ENCODE measurements at places on chromosomes 12 and 14.

GRCh38 chr14:74223016-74223415 lies 16.2 kb upstream of the VSX2 start:
- DNase-seq, result no peak

GRCh38 chr12:52613384-52614030 lies 4.9 kb downstream of the KRT73 start:
- no peak for DNase-seq

DNA sequence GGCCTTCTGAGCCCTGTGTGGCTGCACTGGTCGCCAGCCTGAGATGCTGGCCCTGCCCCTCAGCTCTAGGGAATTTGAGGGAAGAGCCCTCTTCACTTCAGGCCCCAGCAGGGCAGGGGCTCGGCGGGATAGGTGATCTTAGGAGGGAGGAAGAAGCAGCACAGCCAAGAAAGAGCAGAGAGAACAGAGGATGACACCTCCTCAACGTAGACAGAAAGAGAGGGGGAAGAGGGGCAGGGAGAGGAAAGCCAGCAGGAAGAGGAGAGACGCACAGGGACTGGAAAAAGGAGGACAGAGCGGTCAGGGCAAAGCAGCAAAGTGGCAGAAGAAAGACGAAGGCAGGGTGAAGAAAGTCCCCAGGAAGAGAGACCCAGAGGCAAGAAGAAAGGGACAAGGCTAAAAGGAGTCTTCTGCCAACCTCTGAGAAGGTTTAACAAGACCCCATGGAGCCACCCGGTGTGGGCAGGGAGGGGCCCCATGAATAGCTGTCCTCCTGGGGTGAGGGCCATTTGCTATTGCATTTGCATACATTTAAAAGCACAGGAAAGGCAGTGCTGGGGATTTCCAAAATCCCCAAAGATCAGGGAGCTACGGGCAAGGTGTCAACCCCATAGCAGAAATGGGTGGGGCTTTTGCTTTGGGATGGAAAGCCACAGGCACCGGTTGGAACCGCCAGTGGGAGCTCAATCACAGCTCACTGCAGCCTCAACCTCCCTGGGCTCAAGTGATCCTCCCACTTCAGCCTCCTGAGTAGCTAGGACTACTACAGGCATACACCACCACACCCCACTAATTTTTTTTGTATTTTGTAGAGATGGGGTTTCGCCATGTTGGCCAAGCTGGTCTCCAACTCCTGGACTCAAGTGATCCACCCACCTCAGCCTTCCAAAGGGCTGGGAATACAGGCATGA lies 22.7 kb downstream of the CMKLR1 start:
- no peak for DNase-seq

- DNase-seq, result no peak
Measured at GRCh38 chr12:6603095-6603567, 4.0 kb downstream of the CHD4 start.

- DNase-seq, result no peak
Measured at GRCh38 chr12:9115731-9116559, at the start of gene A2M. A2M (minus strand) TSS chr12:9115919; CDS start chr12:9115849, 70 bp downstream.

DNA sequence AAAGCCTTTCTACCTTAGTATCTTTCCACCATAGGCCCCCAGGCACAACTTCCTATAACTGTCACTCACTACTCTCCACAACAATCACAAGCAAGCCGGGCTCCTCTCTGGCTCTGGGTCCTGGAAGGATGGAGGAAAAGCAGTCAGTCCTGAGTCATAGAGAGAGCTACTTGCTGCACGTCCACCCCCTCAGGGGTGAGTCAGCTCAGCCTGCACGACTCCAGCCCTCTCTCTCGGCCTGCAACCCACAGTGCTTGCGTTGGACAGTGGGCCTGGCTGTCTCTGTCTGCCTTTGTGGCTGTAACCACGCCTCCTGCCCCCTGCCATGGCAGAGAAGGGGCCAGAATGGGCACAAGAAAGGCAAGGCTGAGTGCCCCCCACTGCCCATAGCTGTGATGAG lies 154.1 kb upstream of the FKBP4 start:
- DNase-seq, result no peak

DNA sequence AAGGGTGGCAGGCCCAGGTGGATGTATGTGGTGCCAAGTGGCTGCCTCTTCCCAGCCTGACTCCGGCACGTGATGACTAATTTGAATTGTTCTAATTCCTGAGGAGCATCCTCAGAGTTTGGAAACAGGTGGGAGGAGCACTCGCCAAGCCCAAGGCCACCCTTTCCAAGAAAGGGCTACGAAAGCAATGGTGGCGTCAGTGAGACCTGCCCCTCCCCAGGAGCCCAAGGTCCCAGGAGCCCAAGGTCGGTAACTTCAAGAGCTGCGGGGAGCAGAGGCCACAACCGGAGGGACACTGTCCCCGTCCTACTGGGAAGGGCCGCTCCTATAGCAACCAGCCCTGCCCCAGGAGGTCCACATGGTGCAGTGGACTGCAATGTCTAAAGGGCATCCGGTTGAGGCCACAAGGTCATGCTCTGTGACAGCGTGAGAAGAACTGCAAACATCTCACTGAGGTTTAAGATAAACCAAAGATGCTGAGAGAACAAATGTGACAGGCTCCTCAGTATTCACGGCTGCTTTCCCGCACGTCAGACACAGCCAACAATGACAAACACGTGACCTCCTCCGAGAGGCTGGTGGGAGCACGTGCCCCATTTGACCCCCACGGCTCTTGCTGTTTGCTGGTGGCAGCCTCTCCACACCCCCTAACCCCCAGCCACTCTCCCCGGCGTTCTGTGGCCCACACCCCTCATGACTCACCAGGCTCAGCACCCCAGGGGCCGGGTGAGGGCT lies 79.6 kb downstream of the ITPK1 start:
- DNase-seq, result no peak

DNA sequence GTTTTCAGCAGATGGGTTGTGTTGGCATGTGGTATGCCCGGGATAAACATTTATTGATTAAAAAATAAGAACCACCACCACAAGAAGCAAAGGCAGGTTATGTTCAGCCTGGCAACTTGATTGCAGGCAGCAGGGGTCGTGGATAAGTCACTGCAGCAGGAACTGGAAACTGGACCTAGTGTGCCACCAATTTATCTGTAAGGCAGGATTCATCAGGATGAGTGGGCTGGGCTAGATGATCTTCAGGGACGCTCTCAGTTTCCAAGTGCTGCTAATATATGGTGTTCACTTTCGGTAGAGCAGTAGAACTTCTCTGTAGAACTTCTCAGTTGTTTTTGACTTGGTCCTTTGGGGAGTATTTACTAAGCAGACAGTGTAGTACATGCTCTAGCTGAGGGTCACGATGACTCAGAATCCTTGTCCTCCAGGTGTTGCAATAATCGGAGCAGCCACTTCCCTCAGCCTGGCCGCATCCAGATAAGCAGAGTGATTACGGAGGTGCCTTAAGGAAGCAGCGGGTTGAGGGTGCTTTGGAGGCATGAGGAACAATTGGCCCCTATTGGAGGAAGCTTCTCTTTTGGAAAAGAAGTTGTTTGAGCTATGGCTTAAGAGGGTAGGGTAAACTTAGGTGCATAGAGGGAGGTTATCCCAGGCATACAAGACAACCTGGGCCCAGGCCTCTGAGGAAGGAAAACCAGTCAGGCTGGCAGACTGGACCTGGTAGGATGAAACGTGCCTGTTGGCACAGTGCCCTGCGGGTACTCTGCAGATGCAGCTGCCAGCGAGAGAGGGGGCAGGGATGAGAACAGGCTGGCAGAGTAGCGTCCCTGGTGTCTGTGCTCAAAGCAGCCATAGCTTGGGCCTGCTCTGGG lies 104.0 kb downstream of the GPR135 start:
- DNase-seq, result no peak

GRCh38 chr12:54958048-54958658 lies 26.4 kb downstream of the TESPA1 start:
- DNase-seq, result peak; percentile 40

DNA sequence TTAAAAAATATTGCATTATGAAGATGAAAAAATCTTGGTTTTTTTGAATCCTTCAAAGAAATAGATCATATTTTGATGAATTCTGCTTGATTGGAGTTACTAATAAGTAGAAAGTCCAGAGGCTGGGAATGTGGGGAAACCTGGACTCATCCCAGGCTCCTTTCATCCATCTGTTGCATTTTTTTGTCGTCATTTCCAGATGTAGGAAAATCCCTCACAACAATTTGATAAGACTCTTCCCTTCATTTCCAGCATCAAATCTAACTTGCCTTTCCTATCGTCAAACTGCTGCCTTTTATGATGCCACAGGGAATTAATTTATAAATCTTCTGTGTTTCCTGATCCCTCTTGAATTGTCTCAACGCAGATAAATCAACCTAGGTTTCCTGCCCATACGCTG lies 211.6 kb downstream of the FBXL14 start:
- no peak for DNase-seq

Data from GM10248 (cell line).